Kidney glomerular epithelial cell (primary cell): ENCODE measurements at places on chromosomes 3 and 15.

- DNase-seq: no peak
Measured at GRCh38 chr3:108388136-108389132, 92.1 kb downstream of the HHLA2 start.

DNA sequence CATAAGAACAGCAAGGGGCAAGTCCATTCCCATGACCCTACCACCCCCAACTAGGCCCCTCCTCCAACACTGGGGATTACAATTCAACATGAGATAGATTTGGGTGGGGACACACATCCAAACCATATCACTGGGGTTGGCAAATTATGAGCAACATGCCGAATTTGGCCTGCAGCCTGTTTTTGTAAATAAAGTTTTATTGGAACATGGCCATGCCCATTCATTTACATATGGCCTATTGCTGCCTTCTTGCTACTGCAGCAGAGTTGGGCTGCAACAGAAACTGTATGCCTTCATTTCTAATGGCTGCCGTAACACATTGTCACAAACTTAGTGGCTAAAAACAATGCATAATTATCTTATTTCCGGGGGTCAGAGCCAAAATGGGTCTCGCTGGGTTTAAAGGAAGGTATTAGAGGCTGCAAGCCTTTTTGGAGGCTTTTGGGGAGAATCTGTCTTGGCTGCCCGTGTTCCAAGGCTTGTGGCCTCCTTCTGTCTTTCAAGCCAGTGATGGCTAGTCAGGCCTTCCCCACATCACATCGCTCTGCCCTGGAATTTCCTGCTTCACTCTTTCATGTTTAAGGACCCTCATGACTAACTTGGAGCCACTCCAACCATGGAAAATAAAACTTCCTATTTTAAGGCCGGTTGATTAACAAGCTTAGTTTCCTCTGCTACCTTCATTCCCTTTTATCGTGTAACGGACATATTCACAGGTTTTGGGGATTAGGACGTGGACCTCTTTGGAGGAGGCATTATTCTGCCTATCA lies 428.5 kb upstream of the PROK2 start:
- DNase-seq: no peak

DNA sequence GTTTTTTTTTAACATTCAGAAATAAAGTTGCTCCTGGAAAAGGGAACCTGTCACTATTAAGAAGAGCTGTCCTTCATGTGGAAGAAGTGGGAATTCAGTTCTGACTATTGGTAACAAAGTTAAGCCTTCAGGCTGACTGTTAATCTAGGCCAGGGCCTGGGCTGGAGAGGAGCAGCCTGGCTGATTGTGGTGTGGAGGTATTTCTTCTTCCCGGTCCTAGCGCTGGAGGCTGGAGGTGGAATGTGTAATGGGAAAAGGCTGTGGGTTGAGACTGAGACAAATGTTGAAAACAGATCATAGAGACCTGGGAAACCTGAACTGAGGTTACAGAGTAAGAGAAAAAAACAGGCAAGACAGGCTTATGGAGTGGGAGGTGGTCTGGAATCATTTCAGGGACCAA lies 23.8 kb upstream of the SH3BP5 start:
- DNase-seq: no peak

GRCh38 chr3:70982700-70983140 lies 600.8 kb downstream of the FOXP1 start:
- DNase-seq: peak; percentile 76

DNA sequence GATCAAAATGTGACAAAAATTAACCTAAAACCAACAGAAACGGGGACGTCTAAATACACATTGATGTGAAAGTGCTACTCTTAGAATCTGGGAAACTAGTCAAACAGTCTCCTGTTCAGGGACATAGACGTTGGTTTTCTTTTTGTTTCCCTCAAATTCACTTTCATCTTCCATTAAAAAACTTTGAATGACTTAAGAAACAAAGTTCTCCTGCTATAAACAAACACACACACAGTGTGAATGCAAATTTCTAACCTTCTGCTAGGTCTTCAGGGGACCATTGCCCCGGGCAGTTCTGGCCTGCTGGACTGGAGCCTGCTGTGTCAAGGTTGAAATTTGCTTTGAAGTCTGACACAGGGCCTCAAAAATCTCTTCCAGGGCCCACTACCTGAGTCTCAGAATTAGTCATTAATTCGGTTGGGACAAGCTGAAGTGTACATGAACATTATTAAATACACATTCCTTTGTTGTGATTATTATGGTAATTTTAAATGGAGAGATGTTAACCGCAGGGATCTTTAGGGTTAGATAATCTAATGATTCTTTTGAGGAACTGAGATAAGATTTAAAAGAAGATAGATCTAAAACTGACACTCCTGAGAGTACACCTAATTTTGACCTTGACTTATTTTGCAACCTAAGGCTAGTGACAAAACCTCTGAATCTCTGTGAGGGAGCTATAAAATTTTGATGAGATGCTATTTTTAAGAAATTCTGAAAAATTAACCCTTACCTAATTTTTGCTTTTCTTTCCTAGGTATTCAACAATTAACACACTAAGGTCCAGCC lies 1260.4 kb downstream of the ROBO1 start:
- DNase-seq: peak; percentile 65

DNA sequence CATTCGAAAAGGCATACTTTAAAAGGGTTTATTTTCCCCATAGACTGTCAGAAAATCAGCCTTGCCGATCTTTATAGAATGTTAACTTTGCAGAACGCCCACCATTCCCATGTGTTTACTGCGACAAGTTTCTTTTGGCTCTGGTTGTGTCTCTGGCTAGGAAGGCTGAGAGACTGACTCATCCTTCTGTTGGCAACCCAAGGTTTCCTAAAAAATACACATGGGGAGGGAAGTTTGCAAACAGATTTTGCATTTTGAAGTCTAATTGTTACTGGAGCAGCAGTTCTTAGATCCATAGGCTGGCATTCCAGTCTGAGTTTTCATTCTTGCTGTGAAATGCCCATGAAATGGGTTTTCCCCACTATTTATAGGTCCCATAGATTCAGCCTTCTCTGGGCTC lies 37.9 kb upstream of the MINAR1 start:
- no peak for DNase-seq

- DNase-seq: no peak
Measured at GRCh38 chr3:142968319-142969025, 5.0 kb upstream of the PAQR9 start.

- DNase-seq: peak; percentile 84
Measured at GRCh38 chr3:30324587-30324986, 281.8 kb upstream of the TGFBR2 start.

- no peak for DNase-seq
Measured at GRCh38 chr3:196688349-196688748, 23.7 kb downstream of the CEP19 start.

- peak; percentile 18 for DNase-seq
Measured at GRCh38 chr3:107988460-107989175, 102.2 kb downstream of the CD47 start.

DNA sequence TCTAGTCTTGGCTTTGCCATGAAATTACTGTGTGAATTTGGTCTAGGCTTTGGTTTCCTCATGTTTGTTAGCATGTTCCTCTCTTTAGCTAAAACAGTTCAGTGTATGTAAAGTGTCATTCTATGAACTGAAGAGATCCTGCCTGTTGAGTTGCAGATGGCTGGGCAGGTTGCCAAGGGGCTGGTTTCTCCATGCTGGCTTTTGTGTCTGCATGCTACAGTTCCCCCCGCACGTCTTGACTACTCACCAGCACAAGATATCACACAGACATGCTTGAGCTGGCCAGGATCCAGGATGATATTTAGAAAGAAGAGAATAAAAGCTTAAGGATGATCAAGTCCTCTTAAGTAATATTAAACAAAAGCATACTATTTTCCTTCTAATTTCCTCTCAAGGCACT lies 90.2 kb downstream of the CERS3 start:
- peak; percentile 1 for DNase-seq

GRCh38 chr15:41622901-41623300 lies 37.3 kb upstream of the MGA start:
- DNase-seq: no peak

DNA sequence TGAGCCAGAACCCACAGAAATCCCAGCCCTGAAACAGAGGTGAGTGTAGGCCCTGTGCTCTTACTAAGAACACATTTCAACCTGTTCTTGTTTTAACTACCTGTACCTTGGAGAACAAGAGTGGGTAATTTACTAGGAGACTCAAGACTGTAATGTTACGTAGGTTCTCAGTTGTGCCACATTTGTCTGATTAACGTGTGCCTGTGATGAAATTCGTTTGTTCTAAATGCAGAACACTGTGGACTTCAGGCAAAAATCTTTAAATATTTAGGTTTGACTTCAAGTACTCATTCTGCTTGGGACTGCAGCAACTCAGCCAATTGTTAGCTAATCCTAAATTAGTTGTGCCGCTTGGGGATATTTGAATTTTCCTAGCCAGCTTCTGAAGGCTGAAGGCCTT lies 28.3 kb downstream of the GTF2E1 start:
- no peak for DNase-seq

DNA sequence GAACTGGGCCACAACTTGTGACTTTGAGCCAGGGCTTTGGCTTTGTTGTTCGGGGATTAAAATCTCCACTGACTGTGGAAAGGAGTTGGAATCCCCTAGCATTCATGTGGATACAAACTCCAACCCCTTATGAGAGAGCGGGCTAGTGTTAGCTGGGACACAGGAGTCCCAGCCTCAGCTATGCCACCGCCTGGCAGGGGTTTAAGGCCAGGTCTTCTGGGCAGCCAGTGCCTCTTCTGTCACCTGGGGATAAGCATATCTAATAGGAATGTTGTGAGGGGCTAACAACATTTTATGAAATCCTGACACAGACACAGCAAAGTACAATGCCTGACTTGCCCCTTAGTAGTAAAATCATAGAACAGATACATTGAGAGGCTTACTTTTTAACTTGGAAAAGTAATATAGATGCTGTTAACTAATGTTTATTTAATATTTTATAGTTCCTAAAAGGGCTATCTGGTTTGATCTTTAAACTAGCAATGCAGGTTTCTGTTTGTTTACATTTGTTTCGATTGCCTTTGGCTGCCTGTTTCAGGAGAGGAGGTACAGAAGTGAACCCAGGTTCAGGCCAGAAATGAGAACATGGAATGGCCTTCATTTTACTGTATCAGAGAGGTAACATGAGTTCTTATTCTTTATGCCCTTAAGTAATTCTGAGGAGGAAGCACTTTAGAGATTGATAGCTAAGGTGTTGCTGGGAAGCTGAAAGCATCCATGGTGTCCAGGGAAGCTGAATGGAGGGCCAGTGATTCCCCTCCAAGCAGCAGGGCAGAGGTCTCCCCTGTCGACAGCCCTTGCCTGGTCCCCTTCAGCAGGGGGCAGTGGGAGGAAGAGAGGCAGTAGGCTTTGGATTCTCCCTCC lies 8.7 kb downstream of the GPR160 start:
- DNase-seq: no peak

- DNase-seq: peak; percentile 36
Measured at GRCh38 chr3:17478673-17479072, 263.8 kb downstream of the TBC1D5 start.

GRCh38 chr3:197899833-197900478 lies 50.0 kb upstream of the RPL35A start:
- no peak for DNase-seq

- no peak for DNase-seq
Measured at GRCh38 chr3:70774641-70775040, 462.2 kb upstream of the MDFIC2 start.

DNA sequence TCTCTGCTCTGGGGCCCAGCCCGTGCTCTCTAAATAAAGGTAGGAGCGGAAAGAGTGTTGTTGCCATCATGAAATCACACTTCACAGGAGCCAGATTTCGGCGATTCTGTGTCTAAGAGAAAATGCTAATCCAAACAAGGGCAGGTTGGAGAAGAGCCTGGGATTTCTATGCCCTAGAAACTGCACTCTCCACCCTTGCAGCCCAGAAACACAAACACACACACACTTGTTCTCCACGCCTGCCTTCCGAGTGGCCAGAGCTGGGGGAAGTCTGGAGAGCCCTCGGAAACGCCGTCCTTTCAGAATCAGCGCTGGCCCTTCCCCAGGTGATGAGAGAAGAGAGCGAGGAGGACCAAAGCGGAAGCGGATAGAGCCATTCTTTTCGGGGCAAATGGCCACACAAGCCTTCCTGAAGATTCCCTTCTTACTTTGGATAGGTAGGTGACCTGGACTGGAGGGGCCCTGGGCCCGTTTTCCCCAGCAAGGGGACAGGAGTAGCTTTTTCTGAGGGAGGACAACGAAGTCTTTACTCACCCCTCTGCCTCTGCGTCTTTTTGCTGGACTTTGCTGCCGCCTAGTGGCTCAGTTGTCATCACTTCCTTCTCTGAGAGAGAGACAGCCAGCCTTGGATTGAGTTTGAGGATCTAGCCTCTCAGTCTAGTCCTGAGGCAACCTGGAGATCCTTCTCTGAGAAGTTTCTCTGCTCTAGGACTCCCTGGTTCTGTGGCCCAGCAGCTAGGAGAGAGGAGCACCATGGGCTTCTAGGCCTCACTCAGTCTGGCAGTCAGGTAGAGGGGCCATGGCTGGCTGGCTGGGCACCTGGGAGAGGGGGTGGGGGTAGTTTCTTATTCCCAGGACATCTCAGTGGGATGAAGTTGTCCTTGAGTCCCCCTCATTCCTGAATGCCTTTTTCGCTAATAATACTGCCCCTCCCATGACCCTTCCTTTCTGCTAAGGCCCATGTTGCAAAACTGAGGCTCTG lies 37.7 kb downstream of the SENP8 start:
- peak; percentile 84 for DNase-seq

- DNase-seq: no peak
Measured at GRCh38 chr15:62485170-62485720, 320.2 kb upstream of the C2CD4B start.

DNA sequence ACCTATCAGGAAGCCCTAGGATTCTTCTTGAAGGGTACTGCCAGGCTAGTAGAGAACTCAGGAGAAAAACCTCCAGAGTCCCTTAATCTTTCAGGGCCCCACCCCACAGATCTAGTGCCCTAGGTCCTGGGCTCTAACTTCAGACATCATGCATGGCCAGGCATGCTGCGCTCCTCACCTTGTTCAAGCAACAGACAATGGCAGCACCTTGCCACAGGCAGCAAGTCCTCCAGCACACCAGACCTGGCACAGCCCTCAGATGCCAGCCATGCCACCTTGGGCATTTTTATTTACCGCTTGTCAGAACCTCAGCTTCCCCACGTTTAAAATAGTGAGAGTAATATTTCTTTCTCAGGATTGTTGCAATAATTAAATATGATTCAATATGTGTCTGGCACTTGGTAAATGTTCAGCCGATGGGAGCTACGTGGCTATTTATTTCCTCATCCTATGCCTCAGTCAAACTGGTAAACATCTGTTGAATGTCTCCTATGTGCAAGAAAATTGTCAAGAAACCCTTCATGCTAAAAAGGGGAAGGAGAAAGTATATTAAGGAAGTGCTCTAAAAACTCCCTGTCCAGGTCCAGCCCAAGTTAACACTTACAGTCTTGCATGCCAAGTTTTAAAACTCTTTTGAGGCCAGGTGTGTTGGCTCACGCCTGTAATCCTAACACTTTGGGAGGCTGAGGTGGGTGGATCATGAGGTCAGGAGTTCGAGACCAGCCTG lies 14.5 kb upstream of the CCR1 start:
- DNase-seq: no peak

GRCh38 chr3:106204160-106204868 lies 335.5 kb upstream of the CBLB start:
- DNase-seq: peak; percentile 89
